ENCODE measurements at places on chromosomes 3 and 15.

GRCh38 chr15:95734422-95735316, 595.8 kb upstream of the NR2F2 start:
- no peak for DNase-seq

- DNase-seq = no peak
Observed at GRCh38 chr15:64610257-64610919, 150.0 kb downstream of the ZNF609 start.

DNA sequence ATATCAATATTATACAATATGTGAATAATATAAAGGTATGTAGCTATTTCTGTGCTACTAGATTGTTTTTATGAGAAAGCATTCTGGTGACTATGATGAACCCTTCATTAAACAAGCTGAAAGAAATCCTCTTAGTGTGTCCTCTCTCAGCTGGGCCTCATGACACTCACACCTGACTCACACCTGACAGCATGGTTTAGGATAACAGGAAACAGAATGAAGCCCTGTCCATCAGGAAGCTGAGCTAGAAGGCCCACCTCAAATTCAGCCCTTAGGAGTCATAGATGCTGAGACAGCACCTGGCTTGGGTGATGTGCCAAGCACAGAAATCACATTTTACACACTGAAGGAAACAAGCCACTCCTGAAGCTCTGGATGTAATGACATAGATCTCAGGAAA, 30.8 kb downstream of the CHCHD4 start:
- DNase-seq = no peak

DNA sequence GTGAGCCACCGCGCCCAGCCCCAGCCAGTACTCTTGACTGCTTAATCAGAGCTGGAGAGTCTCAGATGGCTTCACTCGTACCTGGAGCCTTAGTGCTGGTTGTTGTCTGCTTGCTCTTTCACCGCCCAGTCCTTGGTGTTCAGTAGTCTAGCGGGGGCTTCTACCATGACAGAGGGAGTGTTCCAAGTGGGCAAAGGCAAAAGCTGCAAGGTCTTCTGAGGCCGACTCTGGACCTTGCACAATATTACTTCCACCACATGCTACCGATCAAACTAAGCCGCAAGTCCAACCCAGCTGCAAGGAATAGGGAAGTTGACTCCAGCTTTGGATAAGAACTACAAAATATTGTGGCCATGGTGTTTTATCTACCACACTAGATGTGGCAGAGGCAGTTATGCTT, 6.6 kb downstream of the PARL start:
- DNase-seq = no peak

Measured in AG09309 (cell line).